ENCODE measurements at places on chromosomes 4 and X. TPM values are rescaled to one million over a fixed set of nuclear protein-coding genes. Genes with fewer than 3 reads are reported as not detected.

DNA sequence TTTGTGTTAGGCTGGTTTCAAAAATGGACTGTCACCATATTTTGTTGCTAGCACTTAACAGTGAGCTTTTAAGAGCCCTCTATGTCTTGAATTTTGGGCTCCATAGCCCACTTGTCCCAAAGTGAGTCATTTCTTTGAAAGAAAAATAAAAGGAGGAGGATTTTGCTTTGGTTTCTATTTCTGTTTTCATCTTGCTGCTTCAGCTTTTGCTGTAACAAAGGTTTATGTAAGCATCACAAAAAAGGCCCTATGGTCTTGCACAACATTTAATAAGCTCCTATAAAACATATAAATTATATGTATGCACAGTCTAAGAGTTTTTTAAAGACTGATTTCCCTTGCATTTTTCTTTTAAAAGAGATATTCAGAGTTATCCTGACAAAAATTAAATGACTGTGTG, 105.2 kb downstream of the PHOX2B start:
- H3K27ac ChIP-seq = no peak overlapping the region
- peaks cover 16% of the 10 kb centered on the region for H3K4me1 ChIP-seq
- peaks cover 20% of the 10 kb centered on the region for H3K36me3 ChIP-seq
- no peak overlapping the region for H3K4me3 ChIP-seq
- H3K27me3 ChIP-seq = no peaks in the 10 kb centered on the region

DNA sequence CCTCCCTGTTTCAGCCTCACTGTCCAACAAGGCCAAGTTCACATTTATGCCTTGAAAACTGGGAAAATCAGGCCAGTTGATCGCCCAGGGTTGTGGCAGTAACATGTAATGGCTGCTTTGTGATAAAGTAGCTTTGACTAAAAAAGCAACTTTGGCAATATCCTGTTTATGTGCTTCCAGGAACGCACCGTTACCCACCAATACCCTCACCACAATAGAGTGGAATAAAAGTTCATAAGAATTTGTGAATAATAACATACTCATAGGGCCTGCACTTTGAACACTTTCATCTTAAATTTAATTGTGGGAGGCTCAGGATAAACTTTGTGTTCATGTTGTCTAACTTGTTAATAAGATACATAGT, 80.7 kb upstream of the MAML3 start:
- no peaks in the 10 kb centered on the region for H3K27me3 ChIP-seq
- H3K27ac ChIP-seq = no peak overlapping the region
- peaks cover 25% of the 10 kb centered on the region for H3K4me1 ChIP-seq
- DNase-seq = no peak
- H3K4me3 ChIP-seq = no peak overlapping the region

GRCh38 chrX:136251041-136251991, at the start of gene MAP7D3:
Gene MAP7D3 (minus strand): TSS chrX:136251400. CDS start chrX:136251358, 42 bp downstream.
- no peaks in the 10 kb centered on the region for H3K27me3 ChIP-seq
- peak within 1 kb of the TSS; percentile 73 for H3K27ac ChIP-seq
- no peaks in the 10 kb centered on the region for H3K36me3 ChIP-seq

- H3K27me3 ChIP-seq = no peaks in the 10 kb centered on the region
- no peaks in the 10 kb centered on the region for H3K36me3 ChIP-seq
- H3K4me3 ChIP-seq = no peak overlapping the region
- peaks cover 37% of the 10 kb centered on the region for H3K4me1 ChIP-seq
These were observed 38.2 kb downstream of the AFF1 start for GRCh38 chr4:86972997-86973396.

DNA sequence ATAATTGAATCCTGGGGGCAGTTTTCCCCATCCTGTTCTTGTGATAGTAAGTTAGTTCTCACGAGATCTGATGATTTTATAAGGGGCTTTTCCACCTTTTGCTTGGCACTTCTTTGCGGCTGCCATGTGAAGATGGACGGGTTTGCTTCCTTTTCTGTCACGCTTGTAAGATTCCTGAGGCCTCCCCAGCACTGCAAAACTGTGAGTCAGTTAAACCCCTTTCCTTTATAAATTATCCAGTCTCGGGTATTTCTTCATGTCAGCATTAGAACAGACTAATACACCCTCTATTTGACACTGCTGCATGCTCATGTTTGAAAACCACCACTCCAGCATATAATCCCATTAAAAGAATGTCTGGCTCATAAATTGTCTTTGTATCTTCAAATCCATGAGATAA, 264.4 kb upstream of the ITM2A start:
- no peaks in the 10 kb centered on the region for H3K4me1 ChIP-seq
- no peak overlapping the region for H3K27ac ChIP-seq
- no peaks in the 10 kb centered on the region for H3K27me3 ChIP-seq
- no peak overlapping the region for H3K4me3 ChIP-seq
- DNase-seq = no peak

DNA sequence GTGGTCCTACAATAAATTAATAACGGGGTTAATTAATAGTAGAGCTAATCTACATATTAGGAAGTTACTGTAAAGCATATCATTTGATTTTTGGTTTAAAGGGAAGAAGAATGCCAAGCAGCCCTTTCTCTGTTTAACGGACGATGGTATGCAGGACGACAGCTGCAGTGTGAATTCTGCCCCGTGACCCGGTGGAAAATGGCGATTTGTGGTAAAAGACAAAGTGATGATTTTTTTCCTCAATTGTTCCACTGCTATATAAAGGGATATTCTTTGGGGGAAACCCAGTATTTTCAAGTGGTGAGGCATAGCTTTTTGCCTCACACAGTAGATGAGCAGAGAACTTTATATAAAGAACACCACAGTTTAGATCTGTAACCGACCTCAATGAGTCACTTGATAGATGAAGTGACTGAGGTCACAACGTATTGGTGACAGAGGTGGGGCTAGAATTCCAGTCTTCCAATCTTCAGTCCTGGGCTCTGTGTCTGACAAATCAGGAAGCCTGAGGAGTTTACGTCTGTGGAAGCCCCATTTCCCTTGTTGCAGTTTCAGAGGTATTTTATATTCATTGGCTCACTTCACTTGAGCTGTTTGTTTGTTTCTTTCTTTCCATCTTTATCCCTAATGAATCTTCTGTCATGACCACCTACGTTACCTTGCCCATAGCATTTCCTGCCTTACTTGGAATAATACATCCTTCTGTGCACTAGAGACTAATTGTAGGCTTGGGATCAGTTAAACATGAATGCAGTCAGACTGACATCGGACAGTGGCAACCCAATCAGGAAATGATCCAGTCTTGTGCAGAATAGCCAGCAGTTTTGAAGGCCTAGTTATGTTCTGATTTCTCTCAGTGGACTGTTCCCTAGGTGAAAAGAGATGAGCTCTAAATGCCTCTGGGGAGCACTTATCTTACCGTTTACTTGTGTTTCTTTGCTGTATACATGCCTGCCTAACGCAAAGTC, 30.1 kb downstream of the ZRSR2 start:
- no peak overlapping the region for H3K27ac ChIP-seq
- peaks cover 12% of the 10 kb centered on the region for H3K36me3 ChIP-seq
- DNase-seq = no peak
- no peaks in the 10 kb centered on the region for H3K4me1 ChIP-seq

DNA sequence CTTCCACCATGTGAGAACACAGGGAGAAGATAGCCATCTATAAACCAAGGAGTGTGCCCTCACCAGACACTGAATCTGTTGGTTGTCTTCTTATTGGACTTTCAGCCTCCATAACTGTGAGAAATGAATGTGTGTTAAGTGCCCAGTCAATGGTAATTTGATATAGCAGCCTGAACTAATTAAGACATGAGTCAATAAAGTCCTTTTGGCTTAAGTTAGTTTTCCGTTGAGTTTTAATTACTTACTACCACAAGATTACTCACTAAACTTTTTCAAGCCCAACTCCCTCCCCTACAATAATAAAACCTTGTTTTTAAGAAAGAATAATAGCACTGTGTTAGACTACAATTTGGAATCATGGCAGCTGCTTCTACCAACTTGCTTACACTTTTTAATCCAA, 324.2 kb downstream of the PCDH19 start:
- H3K27me3 ChIP-seq = no peaks in the 10 kb centered on the region
- no peak overlapping the region for H3K27ac ChIP-seq
- no peak for DNase-seq
- no peaks in the 10 kb centered on the region for H3K36me3 ChIP-seq
- no peaks in the 10 kb centered on the region for H3K4me1 ChIP-seq

GRCh38 chr4:36446275-36446674, 164.9 kb downstream of the DTHD1 start:
- no peaks in the 10 kb centered on the region for H3K27me3 ChIP-seq
- H3K4me1 ChIP-seq = no peaks in the 10 kb centered on the region
- H3K27ac ChIP-seq = no peak overlapping the region

DNA sequence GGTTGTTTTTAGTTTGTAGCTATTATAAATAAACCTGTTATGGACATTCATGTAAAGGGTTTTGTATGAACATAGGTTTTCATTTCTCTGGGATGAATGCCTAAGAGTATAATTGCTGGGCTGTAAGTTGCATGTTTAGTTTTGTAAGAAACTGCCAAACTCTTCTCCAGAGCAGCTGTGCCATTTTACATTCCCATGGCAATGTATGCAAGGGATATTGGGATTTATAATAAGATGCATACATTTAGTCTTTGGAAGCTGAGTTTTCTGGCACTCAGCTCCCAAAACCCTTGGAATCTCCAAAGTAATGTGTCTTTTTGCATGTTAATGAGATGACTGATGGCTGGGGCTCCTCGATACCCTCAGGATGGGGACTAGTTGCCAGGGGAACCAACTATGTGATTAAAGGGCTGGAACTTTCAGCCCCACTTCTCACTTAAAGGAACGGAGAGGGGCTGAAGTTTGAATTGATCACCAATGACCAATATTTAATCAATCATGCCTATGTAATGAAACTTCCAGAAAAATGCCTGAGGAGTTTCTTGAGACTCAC, 44.0 kb downstream of the SERTM2 start:
- H3K27ac ChIP-seq = no peak overlapping the region
- no peaks in the 10 kb centered on the region for H3K4me1 ChIP-seq
- H3K36me3 ChIP-seq = no peaks in the 10 kb centered on the region

- no peaks in the 10 kb centered on the region for H3K36me3 ChIP-seq
- H3K4me3 ChIP-seq = peak overlapping the region; percentile 29
- no peaks in the 10 kb centered on the region for H3K27me3 ChIP-seq
- peaks cover 30% of the 10 kb centered on the region for H3K4me1 ChIP-seq
- peak overlapping the region; percentile 34 for H3K27ac ChIP-seq
These were observed 37.0 kb downstream of the FNIP2 start for GRCh38 chr4:158805635-158806471.

GRCh38 chr4:171186700-171187099, 626.5 kb upstream of the GALNTL6 start:
- no peak overlapping the region for H3K4me3 ChIP-seq
- no peaks in the 10 kb centered on the region for H3K4me1 ChIP-seq
- no peak overlapping the region for H3K27ac ChIP-seq
- H3K27me3 ChIP-seq = no peaks in the 10 kb centered on the region
- DNase-seq = no peak

DNA sequence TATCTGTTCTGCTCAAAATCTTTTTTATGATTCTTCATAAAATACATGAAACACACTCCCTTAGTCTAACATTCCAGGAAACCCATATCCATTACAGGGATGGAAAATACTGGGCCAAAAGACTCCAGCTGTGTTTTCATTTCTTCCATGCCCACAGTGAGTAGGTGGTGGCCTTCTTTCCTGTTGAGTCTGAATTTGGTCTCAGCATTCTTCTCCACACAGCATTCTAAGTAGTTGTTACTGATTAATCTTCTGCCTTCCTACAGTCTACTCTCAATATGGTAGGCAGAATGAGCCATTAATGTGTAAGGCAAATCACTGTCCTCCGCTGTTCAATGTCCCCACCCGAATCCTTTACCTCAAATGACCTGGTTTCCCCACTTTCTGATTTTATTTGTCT, 370.6 kb upstream of the RPS6KA3 start:
- H3K4me3 ChIP-seq = no peak overlapping the region
- H3K4me1 ChIP-seq = no peaks in the 10 kb centered on the region
- no peak for DNase-seq
- H3K27ac ChIP-seq = no peak overlapping the region
- no peaks in the 10 kb centered on the region for H3K27me3 ChIP-seq
- no peaks in the 10 kb centered on the region for H3K36me3 ChIP-seq

GRCh38 chr4:14841801-14842768, 160.2 kb upstream of the CPEB2 start:
- H3K27ac ChIP-seq = peak overlapping the region; percentile 48
- no peak overlapping the region for H3K4me3 ChIP-seq
- H3K4me1 ChIP-seq = no peaks in the 10 kb centered on the region
- DNase-seq = peak; percentile 88

DNA sequence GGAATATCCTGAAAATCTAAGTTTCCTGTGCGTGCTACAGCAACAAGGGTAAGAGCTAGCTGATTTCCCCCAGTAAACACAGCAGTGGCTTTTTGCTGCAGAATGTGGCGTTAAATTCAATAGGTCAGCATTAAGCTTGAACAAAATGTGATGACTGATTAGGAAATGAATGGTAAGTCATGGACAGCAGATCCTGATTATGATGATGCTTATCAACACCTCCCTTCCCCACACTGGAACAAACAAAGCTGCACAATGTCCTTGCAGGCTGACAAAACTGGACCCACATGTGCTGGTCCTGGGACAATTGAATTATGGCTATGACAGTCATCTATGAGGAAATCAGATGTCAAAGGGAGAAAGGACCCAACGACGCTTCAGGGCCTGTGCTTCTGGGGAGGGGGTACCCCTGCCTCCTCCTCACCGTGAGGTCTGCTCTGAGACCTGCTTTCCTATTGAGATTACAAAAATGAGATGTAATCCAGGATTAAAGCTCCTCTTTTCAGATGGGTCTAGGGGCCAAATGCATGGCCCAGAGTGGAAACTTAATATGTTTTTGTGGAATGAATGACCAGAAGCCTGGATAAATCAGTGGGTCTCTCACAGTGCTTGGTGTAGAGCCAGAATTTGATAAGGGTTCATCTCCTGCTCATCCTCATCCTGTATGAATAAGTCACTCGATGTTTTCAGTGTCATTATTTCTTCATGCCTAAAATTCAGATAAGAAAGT, 32.0 kb upstream of the BOD1L1 start:
- H3K36me3 ChIP-seq = no peaks in the 10 kb centered on the region
- H3K27ac ChIP-seq = no peak overlapping the region
- H3K4me3 ChIP-seq = no peak overlapping the region
- H3K27me3 ChIP-seq = no peaks in the 10 kb centered on the region
- DNase-seq = no peak

DNA sequence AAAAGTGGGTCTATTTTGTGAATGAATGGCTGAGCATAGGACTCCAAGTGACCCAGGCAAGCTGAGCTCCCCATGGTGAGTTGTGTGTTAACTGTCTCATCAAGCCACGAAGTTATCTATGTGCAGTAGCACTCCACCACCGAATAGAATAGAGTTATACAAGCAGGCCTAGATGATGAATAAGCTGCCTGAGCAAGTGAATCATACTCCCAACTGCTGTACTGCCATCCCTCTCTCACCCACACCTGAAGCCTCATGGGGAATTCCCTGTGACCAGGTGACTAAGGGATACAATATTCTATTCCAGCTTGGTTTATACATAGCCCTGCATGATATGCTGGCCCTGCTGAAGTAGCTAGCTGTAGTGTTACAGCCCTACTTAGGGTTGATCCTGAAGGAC, 38.7 kb downstream of the KDM5C start:
- no peaks in the 10 kb centered on the region for H3K27me3 ChIP-seq
- H3K36me3 ChIP-seq = no peaks in the 10 kb centered on the region
- DNase-seq = no peak
- H3K4me1 ChIP-seq = no peaks in the 10 kb centered on the region
- no peak overlapping the region for H3K4me3 ChIP-seq
- no peak overlapping the region for H3K27ac ChIP-seq

SPINK2 gene
- not detected for total RNA-seq

GNRHR gene
- total RNA-seq = not detected

ACE2 gene
- total RNA-seq = 3.4 TPM

SLC35A2 gene
- 22.6 TPM for total RNA-seq
